Ecto neural progenitor cell (in vitro differentiated cells): ENCODE measurements at places on chromosomes 5 and 9.
A peak's percentile ranks its signal among the peaks of the same experiment; 100 is the strongest.

GRCh38 chr5:124395926-124396325 is 350.5 kb downstream of the ZNF608 start:
- DNase-seq, result no peak

DNA sequence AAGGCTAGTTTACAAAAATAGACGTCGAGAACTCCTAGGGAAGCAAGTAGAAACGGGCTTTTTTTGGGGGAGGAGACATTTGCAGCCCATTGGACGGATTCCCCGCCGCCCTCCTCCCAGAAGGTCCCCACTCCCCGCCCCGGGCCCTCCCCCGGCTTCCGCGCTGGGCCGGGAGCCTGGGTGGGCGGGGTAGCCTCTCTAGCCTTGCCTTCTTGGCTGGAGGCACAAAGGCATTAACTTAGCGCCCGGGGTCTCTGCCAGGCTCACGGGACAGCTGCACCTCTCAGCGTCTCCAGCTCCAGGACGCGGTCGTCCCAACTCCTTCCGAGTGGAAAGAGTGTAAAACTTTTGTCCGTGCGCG is at the start of gene DMRTA1:
Gene DMRTA1 (plus strand): TSS at position 236 of the 361 bp plus-strand sequence. CDS start 242 bp downstream, outside the sequence.
- peak; percentile 90 for DNase-seq

DNA sequence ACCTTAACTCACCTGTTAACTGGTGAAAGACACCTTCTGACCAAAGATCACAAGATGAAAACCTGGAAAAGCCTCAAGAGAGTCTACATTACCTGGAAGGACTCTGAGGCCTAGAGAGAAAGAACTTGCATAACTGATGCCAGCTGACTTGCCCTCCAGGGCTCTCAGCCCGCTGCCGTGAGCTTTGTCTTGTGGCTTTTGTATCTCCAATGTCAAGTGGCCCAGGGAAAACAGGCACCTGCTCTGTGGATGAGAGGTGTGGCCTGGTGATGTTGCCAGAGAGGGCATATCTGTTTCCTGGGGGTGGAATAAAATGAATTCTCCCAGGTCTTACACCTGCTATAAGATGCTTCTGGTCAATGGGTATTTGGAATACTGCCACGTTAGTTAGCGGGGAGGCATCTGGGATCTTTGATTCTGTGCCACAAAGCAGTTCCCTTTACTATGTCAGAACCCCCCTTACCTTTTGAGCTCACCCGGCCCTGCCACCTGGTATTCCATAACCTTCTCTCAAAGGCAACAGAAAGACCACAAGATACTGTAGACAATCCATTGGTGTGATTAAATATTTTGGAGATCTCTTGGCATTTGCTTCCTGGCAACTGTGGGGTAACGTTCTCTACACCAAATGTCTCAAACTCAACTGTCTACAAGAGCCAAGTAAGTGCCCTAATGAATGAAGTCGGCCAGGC is 54.9 kb upstream of the N4BP3 start:
- DNase-seq, result no peak

GRCh38 chr5:130424341-130424740 is 520.1 kb downstream of the CHSY3 start:
- no peak for DNase-seq

DNA sequence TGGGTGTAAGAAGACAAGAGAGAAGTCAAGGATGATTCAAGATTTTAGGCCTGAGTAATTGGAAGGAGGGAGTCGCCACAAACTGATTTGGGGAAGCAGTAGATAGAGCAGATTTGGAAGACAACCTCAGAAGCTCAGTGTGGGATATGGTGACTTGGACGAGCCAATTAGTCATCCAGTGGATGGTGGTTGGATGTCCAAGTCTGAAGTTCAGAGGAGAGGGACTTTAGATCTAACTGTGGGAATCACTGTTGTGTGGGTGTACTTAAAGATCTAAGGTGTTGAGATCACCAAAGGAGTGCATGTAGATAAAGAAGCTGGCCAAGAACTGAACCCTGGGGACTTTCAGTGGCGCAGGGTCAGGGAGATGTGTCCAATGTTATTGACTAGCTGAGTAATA is 2.2 kb downstream of the IDNK start:
- DNase-seq, result no peak

- no peak for DNase-seq
Observed at GRCh38 chr9:93057703-93058354, 672 bp upstream of the SUSD3 start.

DNA sequence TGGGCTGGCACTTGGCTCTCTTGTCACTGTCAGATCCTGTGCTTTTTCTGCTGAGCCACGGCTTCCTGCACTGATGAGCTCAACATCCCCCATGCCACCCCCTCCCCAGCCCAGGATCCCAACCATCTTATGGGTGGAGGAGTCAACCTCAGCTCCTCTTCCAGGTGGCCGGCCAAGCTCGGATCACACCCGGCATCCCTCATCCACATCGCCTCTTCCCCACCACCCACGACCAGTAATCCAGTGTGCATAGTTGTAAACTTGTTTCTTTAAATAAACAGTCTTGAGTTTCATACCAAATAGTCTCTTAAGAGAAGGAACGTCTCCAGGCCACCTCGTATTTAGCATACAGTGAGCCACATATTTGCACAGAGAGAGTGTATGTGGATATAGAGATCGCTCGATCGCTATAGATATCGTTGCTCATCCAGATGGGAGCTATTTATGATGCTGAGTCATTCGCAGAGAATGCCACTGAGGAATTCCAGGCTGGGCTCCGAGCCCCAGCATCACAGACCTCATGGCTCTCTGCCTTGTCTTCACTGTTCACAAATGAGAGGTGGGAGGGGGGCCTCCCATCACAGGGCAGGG is 61.8 kb upstream of the CPLX2 start:
- DNase-seq, result no peak

DNA sequence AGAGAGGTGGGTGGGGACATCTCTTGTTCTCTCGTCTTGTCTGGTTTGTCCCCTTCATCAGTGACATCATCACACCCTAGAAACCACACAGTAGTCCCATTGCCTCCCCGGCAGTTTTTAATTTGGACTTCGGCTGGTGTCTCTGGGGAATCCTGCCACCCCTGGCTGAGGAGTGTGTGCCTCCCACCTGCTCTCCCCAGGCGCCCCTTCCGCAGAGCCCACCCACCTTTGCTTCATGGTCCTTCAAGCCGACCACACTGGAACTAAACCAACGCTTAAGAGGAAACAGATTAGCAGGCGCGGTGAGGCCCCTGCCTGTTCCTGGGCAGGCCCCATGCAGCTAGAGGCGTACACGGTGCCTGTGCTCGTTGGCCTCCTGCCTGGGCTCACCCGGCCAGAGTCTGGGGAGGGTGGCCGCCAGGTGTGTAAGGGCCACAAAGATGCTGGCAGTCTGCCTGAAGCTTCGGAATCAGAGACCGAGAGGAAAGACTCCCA is 107.6 kb upstream of the SPRY4 start:
- no peak for DNase-seq

DNA sequence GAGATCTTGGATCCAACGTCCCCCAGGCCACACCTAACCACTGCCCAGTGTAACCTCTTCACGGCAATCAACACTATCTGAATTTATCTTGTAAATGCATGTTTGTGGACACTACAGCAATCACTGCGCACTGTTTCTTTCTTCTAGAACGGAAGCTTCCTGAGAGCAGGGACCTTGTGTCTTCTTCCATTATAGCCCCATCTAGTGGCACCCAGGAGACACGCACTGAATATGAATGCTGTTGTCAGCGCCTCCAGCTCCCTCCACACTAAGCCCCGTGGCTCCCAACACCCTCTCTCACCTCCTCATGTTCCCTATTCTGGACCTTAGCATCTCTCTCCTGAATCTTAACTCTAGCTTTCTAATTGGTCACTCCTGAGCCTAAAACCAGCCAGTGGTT is 72.7 kb downstream of the SMIM23 start:
- no peak for DNase-seq

DNA sequence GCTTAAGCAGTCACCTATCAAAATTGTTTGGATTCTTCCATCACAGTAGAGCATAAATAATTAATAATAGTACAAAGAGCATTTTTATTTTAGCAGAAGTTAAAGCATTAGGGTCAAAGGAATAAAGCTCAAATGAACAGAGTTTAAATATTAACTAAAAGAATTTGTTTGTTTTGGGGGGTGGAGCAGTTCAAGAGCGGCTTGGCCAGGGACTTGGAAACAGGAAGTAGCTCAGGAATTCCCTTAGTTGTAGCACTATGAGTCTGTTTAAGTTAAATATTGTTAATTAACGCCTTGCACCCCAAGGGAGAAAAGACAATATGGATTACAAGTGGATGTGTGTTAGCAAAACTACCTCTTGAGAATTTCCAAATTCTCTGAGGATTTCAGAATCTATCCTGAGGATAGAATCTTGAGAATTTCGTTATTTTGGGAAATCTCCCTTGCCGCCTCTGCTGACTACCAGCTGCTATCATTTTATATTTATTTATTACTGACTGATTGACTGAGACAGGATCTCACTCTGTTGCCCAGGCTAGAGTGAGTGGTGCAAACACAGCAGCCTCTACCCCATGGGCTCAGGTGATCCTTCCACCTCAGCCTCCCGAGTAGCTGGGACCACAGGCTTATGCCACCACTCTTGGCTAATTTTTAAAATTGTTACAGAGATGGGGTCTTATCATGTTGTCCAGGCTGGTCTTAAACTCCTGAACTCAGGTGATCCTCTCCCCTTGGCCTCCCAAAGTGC is 96.7 kb upstream of the CHD1 start:
- no peak for DNase-seq

DNA sequence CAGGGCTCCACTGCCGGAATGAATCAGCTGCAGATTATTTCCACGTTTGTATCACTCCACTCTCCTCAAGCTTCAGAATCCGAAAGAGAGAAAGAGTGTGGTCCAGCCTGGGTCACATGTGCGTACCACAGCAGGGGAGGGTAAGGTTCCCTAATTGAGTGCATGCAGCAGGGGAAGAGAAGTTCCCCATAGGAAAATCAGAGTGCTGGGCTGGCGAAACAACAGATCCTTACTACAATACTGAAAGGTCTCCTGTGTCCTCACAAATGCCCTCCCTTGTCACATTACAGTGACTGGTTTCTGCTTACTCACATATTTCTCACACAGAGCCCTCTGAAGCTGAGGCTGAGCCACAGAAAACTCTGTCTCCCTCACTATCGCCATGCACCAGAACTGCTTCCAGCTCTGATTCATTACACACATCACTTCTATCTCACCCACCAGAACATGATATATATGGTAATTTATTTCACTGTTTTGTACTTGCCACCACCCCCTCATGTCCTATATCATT is 532.2 kb upstream of the TUSC1 start:
- no peak for DNase-seq

DNA sequence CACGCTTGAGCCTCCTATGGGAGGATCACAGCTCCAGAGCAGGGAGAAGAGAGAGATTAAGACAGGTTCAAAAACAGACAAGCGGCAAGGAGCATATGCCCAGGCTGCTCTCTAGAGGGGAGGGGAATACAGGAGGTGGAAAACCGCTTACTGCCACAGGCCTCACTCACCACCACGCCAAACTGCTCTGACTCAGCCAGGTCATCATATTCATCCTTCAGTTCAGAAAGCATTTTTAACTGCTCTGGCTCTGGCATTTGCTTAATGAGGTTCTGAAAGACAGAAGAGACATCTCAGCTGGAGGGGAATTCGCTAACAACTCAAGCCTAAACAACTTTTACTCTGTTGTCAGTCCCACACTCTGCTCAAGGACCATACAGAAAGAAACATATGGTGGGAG is 40.1 kb downstream of the PCDHGC5 start:
- no peak for DNase-seq

- DNase-seq, result no peak
Observed at GRCh38 chr5:140800816-140801493, at the start of gene PCDHA3. Gene PCDHA3, plus strand, starts transcription at chr5:140801057.

DNA sequence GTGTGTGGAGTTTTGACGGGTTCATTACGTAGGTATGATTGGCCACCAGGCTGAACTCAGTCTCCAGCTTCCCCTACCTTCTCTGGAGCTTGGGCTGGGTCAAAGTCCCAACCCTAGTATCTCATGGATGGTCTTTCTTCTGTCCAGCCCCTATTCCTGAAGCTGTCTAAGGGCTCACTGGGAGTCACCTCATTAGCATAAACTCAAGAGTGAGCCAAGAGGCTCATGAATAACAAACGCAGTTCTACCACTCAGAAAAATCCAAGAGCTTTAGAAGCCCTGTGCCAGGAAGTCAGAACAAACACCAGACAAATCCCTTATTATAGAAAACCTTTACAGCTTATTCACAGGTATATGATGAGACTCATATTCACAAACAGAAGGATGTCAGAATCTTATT is 180.3 kb upstream of the NFIL3 start:
- DNase-seq, result no peak

DNA sequence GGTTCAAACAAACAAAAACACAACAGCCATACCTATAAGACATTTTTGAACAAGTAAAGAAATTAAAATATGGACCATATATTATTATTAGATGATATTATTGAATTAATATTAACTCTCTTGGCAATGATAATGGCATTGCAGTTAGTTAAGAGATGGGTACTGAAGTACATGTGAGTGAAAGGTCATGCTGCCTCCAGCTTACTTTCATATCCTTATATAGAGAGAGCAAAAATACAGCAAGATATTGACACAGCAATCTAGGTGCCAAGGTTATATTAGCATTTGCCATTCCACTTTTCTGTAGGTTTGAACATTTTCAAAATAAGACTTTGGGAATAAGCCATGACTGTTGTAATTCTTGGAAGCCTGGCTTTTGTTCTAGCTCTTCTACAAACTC is 6.1 kb downstream of the TNFSF8 start:
- DNase-seq, result no peak

DNA sequence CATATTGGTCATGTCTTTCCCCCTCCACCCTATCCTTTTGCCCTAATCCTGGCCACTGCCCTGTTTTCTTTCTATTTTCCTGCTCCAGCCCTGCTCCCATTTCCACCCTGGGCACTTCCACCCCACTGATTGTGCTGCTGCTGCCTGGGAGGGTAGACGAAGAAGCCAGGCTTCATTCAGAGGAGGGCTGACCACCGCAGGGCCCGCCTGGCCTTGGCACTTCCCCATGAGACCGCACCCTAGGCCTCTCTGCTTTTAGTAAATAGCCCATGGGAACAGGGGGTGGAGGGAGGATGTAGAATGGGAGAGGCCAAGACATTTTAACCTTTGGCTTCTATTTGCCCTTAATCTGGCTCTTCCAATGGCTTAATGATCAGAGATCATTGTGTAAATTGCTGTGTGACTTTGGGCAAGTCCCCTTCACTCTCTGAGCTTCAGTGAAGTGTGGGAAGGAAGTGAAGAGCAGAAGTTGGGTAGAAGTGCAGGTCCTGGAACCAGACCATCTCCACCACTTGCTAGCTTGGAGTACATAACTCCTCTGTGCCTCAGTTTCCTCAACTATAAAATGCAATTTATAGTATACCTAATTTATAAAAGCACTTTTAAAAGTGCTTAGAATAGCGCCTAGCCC is 13.6 kb upstream of the GPX3 start:
- no peak for DNase-seq

DNA sequence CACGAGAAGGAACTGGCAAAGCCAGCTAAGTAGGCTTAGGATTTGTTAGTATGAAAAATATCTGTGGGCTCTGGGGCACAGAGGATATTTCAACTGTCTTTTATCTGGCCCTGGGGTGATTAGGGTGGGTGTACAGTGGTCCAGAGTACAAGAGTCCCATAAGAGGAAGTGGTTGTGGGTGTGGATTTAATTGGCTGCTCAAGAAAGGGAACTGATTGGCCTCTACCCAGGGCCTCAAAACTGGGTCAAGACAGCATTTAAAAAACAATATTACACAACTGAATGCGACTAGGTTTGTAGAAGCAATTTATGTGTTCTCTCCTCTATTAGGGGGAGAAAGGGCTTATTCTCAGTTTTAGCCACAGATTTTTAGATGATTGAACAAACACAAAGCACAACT is 1353.4 kb upstream of the WWC1 start:
- DNase-seq, result no peak
